ENCODE measurements at places on chromosomes 5 and 9. TPM values are rescaled to one million over a fixed set of nuclear protein-coding genes. Genes with fewer than 3 reads are reported as not detected.

ORM2 gene
- 2.8 TPM for total RNA-seq

PTPN3 gene
- 16.2 TPM for total RNA-seq

PCDHB11 gene
- 8.5 TPM for total RNA-seq

GRXCR2 gene
- total RNA-seq: not detected

FAM221B gene
- total RNA-seq: not detected

DCP2 gene
- total RNA-seq: 42.5 TPM

All from mucosa of gallbladder (tissue), 1 donor.